ENCODE measurements at places on chromosomes 3 and 15.

GRCh38 chr15:75532413-75533250 lies 46.5 kb downstream of the PTPN9 start:
- DNase-seq: peak; percentile 75

GRCh38 chr3:45223889-45224727 lies 2.0 kb downstream of the TMEM158 start:
- no peak for DNase-seq

DNA sequence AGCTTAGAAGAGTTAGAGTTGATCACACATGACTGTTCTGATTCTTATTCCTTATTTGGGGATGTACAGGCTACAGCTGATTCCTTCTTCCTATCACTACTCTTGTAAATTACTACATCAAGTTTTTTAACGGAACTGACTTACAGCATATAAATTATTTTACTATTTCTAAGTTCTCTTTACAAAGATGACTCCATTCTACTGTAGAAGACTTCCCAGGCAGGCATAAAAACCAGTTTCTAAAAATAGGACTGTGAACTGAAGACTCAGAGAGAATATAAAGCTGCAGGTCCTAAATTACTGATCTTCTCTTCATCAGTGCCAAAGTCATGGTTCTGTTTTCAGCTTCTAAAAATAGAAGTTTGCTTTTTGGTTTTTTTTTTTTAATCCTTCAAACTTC lies 38.9 kb downstream of the ANO10 start:
- DNase-seq: no peak

- no peak for DNase-seq
Measured at GRCh38 chr3:129503471-129504291, 24.8 kb upstream of the RHO start.

- DNase-seq: no peak
Measured at GRCh38 chr3:44015170-44015569, 226.5 kb upstream of the TOPAZ1 start.

DNA sequence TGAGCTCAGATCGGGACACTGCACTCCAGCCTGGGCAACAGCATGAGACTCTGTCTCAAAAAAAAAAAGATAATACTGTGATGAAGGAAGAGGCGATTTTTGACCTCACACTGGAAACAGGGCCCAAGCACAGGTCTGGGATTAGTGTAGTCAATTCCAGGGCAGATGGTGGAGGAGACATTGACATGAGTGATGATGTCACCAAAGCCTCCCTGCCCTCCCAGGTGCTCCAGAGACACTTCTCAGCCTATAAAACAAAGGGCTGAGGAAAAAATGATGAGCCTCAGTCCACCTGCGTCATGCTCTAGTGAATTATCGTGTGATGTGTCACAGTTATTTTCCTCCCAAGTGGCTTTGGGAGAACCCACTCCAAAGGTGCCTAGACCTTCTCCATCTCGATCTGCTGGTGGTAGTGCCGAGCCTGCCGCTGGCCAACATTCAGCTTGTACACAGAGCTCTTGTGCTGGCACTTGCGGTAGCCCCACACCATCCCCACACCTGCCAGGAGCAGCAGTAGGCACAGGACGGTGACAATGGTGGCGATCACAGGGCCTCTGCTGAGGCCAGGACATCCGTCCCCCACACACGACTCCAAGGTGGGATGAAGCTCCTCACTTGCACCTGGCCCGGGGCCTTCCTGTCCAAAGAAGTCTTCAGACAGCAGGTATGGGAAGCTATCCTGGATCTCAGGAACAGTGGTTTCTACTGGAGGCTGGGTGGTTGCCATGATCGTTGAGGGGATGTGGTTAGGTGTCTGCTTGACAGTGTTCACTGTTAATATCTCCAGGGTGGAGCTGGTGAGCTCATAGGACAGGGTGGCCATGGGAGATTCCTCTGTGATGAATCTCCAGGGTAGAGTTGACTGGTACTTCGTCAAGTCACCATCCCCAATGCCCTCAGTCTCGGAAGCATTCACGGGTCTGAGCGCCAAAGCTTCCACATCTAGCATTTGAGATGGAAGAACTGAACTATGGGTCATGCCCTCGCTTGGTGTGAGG lies 38.8 kb downstream of the CRTAP start:
- no peak for DNase-seq

GRCh38 chr15:39468331-39468730 lies 112.5 kb upstream of the THBS1 start:
- no peak for DNase-seq

DNA sequence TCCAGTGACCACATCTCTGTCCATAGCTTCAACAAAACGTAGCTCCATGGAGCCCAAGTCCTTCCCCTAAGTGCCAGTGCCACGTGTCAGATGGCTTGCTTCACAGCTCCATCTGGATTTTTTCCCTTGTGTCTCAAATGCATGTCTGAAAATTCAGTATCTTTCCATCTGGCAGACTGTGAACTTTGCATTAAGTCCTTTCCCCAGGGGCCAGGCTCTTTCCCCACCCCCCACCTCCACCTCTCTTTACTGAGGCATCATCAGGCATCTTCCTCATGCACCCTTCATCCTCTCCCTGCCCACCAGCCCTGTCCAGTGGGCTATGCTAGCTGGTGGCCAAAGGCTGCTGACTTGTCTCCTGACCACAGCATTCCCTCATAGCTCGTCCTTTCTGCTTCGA lies 53.7 kb downstream of the PDIA5 start:
- no peak for DNase-seq

- DNase-seq: no peak
Measured at GRCh38 chr15:68431037-68431791, 749 bp downstream of the ITGA11 start.

- no peak for DNase-seq
Measured at GRCh38 chr3:43423639-43424038, 137.3 kb downstream of the SNRK start.
